Urothelium cell line (cell line): ENCODE measurements at places on chromosomes 12 and 14.
A peak's percentile ranks its signal among the peaks of the same experiment; 100 is the strongest.

DNA sequence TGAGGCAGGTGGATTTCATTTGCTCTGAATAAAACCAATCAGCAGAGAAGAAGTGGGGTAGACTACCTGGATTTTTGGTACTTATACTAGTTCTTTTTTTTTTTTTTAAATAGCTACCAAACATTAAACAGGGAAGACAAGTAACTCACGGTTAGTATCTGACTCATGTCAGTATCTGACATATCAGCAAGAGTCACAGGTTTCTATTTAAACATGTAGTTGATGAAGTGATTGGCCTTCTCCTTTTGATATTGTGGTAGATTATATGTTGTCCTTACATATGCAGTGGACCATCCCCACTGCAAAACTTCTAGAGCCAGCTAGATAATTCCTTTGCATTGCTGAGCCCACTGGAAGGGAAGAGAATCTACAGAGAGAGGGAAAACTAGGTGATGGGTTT lies 208.0 kb downstream of the ANO6 start:
- DNase-seq: no peak

GRCh38 chr14:103846543-103847450 lies 578 bp downstream of the PPP1R13B start:
- peak; percentile 26 for DNase-seq

- DNase-seq: no peak
Observed at GRCh38 chr12:70008944-70009343, 183.9 kb downstream of the MYRFL start.

DNA sequence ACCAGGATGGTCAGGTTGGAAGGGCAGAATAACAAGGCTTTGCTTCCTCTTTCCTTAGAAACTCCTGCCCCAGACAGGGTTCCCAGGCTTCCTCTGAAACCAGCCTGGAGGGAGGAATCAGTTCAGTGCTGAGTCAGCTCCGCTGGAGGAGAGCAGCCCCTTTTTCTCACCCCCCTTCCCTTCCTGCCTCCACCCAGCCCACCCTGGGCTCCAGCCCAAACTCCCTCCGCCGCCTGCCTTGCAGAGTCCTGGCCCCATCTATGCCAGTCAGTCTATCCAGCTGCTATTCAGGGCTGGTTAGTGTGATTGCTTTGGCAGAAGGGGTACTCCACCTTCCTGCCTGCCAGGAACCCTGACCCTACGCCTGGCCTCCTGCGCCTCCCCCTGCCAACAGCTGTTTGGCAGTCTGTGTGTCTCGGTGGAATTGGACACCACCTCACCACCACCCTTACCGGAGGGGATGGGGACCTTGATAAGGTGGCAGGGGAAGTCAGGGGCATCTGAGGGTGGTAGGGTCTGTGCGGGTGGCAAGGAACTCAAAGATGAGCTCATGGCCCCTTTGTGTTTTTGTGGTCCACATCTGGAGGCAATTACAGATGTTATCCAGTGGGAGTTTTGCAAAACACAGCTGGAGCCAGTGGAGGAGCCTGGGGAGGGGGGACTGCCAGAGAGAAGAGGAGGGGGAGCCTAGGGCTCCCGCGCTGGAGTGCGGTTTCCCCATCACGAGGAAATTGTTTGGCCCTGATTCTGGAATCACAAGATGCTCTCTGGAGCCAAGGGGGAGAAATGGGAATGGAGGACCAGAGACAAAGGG lies 12.2 kb downstream of the MMP14 start:
- DNase-seq: no peak

GRCh38 chr14:63164108-63164683 lies 40.0 kb upstream of the RHOJ start:
- DNase-seq: no peak

GRCh38 chr12:65494537-65494936 lies 216.1 kb downstream of the MSRB3 start:
- peak; percentile 23 for DNase-seq
